ENCODE measurements at places on chromosomes 7 and 10.

GRCh38 chr7:38806912-38807311, 102.1 kb downstream of the VPS41 start:
- DNase-seq = no peak

GRCh38 chr10:22657024-22657423, 57.4 kb downstream of the PIP4K2A start:
- DNase-seq = no peak

- DNase-seq = no peak
Measured at GRCh38 chr10:62189131-62189530, 79.5 kb downstream of the RTKN2 start.

- no peak for DNase-seq
Measured at GRCh38 chr10:70354556-70354955, 27.9 kb downstream of the LRRC20 start.

GRCh38 chr10:120221873-120222485, 235.0 kb upstream of the PLPP4 start:
- DNase-seq = peak; percentile 11

DNA sequence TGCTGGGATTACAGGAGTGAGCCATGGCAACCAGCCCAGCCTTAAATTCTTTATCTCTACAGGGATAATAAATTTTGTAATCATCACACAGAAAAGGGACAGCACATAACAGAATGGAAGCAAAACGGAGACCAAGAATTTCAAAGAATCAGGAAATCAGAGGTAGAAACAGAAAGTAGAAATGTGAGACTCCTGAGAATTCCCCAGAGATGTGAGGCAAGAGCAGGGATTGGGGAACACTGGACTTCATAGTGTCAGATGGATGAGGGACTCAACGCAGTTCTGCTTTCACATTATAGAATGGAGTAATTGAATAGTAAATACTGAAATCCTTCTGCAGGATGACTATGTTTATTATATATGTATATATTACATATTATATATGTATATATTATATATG, 52.5 kb upstream of the MPP7 start:
- no peak for DNase-seq

- DNase-seq = peak; percentile 62
Measured at GRCh38 chr10:124153023-124153826, 59.8 kb upstream of the CHST15 start.

DNA sequence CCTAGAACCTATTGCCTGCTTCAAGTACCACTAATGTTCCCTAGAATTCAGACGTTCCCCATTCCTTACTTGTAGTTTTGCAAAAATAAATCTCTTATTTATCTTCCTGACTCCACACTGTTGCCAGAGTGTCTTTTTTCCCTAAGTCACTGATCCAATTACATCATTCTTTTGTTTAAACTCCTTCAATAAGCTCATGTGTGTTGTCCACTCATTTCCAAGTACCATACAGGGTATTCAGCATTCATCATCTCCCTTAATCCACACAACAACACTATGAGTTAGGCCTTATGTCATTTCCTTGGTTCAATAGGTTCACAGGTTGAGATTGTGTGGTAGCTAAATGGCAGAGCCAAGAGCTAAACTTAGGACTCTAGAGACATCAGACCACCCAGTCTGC, 119.9 kb upstream of the RHOBTB1 start:
- DNase-seq = no peak

DNA sequence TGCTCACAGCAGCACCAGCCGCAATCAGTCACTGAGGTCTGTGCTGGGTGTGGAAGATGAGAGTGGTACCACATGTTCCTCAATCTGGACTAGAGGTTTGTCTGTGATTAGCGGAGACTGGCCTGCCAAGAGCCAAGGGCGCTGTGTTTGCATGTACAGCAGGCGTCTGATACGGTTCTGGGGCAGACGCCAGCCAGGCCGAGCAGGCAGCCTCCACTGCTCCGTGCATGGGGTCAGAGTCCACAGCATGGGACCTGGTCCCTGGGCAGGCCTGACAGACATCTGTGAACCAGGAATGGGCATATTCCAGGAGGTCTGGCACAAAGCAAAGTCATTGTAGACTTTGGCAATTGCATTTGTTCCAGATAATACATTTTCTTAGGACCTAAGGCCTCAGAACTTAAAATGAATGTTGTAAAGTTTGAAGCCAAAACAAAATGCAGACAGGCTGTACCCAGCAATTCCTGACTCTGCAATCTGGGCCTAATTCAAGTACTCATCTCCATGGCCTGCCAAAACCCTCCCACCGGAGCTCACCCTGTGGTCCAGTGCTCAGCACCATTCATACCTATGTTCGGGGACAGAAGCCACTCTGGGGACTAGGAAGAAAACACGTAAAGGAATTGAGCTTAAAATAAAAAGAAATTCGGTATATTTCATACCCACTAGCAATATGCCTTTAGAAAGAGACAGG, 50.0 kb upstream of the FAM20C start:
- no peak for DNase-seq

DNA sequence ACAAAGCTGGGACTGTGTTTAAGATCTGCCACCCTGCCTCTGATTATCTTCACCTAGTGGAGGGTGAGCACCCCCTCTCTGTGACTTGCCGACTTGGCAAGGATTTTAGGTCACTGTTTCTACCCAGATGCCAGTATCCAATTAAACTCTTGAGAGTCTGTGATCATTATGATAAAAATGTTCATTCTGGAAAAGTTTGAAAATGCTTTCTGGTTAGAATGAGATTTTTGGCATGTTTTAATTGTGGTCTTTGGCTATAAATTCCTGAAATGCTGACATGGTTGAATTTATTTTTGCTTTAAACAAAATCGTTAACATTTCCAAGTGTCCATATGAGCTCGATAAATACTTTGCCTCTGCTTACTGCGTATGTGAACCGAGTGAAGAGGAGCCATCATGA, 221.4 kb downstream of the BICC1 start:
- DNase-seq = peak; percentile 89

GRCh38 chr7:84076219-84076618, 118.4 kb downstream of the SEMA3A start:
- DNase-seq = no peak
